ENCODE measurements at places on chromosomes 5 and 9.

GRCh38 chr5:151664694-151665585 is 21.8 kb downstream of the SPARC start:
- DNase-seq: peak; percentile 73

GRCh38 chr5:19987612-19988361 is at the start of gene CDH18:
CDH18 (minus strand) TSS chr5:19988200; CDS start chr5:19838986, 149,214 bp downstream.
- peak; percentile 64 for DNase-seq

DNA sequence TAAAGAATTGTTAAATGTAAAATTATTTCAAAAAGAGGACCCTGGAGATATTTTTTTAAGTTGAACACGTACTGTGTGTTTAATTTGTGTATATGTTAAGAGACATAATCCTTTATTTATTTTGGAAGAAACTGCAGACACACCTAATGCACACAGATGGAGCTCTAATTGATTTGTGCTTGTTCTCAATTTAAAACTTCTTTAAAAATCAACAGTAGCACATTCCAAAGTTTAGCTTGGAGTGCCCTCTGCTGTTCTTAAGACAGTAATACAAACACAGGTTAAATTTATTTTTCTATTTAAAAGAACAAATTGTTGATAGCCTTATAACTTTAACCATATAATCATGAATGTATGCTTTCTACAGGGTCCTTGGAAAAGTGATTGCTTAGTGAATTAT is 277.6 kb upstream of the ADAMTS16 start:
- peak; percentile 57 for DNase-seq

DNA sequence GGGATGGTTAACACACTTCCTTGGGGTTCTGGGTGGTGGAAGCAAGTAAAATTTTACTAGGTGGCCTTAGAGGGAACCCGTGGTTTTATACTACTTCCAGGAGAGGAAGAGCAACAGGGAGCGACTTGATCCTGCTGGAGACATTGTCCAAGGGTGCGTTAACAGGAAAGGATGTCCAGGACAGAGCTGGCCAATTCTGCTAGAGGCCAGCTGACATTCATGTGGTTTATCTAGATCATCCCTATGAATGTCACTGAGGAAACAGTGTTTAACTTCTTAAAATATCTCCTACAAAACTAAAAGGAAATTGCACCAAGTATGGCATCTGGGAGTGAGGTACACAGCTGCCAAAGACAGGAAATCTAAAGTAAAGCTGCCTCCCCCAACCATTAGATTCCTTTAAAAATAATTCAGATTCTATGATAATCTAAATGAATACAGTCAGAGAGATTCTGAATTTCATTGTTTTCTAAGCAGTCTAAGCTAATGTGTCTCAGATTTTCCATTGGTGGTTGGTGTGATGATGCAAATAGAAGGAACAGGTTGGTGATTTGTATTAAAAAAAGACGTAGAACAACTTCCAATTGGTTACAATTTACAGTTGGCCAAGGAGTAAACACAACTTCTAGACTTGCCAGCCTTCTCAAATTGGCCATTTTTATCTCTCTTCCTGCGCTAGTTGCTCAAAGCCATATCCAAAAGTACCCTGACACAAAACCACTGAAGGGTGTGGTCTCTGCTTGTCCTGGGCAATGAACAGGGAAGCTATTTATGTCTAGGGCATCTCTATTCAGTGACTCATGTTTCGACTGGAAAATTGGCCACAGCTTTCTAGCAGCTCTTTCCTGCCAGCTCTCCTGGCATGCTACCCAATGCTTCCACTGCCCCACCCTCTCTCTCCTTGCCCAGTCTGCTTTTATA is 574.7 kb upstream of the MEF2C start:
- DNase-seq: peak; percentile 30

- no peak for DNase-seq
These were observed 202.2 kb downstream of the ARL15 start for GRCh38 chr5:54108136-54108535.

- no peak for DNase-seq
These were observed 158.2 kb upstream of the IL12B start for GRCh38 chr5:159488516-159488915.

DNA sequence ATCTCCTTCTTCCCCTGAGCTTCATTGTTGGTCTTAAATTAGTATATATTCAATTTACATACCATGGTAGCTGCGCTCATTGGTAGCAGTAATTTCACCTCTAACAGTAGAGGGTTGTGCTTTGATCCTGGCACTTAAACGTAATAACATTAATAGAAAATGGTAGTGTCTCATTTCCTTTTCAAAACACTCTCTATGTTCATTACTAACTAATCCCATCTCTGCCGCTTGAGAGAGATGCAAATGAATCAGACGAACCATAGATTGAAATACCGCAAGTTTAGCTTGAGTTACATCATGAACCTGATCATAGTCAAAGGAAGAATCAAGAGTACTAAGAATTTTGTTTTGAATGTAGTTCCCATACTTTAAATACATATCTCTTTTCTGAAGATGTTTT is 2.2 kb downstream of the THBS4 start:
- DNase-seq: no peak

GRCh38 chr5:35436400-35437057 is 181.1 kb upstream of the SPEF2 start:
- peak; percentile 57 for DNase-seq

DNA sequence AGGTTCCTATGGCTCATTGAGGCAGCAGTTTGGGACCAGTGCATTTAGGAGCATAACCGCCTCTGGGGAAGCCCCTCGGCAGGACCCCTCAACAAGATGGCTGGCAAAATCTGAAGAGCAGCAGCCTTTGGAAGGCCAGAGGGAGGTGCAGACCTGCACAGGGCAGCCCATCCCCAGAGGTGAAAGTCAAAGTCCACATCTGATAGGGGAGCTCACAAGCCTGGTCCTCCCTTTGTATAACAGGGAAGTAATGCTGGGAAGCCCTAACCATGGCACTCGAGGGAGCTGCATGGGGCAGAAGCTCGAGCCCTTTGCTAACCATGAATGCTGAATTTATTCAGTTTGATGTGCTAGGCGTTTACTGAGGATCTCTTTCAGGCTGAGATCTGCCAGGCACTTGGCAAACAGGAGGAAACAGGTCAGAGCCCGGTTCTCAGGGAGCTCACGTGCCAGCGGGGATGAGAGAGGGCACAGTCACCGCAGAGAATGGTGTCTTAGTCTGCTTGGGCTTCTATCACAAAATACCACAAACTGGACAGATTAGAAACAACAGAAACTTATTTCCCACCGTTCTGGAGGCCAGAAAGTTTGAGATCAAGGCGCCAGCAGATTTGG is 114.1 kb downstream of the GABBR2 start:
- DNase-seq: no peak

DNA sequence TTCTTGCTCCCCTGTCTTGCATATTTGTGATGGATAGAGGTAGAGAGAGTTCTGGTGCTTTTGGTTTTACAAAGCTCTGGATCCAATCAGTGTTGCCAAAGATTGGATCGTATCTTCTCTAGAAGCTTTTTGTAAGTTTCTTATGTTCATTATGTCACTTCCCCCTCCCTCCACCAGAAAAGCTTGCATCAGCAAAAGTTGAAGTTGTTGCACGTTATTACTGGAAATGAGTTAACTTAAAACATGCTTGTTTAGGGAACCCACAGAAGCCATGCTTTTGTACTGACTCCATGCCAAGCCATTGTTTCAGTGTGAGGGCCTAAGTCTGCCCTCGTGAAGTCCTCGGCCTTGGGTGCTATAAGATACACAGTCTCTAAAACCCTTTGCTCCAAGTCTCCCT is 186.5 kb downstream of the ERCC6L2 start:
- no peak for DNase-seq

DNA sequence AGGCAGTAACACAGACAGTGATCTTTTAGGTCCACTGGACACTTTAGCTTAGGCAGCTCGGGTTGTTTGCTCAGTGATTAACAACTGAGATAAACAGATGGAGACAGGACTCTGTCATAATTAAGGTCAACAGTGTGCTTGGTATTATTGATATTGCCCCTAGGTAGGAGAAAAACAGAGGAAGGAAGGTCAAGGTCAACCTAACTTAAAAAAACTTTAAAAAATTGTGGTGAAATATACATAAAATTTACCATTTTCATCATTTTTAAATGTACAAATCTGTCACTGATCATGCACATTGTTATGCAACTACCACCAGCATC is 2.1 kb upstream of the HSPA4 start:
- DNase-seq: no peak

- no peak for DNase-seq
These were observed 33.1 kb downstream of the CRB2 start for GRCh38 chr9:123389070-123389469.

DNA sequence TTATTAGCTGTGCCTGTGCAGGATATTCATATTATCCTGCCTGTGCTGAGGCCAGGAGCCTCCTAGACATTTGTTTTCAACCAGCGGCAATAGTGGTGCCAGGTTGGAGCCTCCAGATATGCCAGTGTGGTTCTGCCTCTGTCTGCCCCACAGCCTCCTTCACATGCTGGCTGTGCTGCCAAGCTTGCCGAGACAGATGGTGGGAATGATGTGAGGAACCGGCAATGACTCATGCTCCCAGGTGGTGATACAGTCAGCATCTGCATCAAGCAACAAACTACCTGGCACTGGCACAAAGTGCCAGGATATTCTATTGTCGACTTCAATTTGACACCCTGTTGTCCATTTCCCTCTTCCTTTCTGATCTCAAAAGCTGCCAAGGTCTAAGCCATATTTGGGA is 285.7 kb downstream of the CHSY3 start:
- peak; percentile 1 for DNase-seq

GRCh38 chr9:131330814-131331600 is 41.5 kb downstream of the PLPP7 start:
- no peak for DNase-seq

Measured in ELR (cell line).